ENCODE measurements at places on chromosomes 12 and 14.
A peak's percentile ranks its signal among the peaks of the same experiment; 100 is the strongest.

- no peak for DNase-seq
These were observed 53.9 kb upstream of the PWP1 start for GRCh38 chr12:107631715-107632114.

DNA sequence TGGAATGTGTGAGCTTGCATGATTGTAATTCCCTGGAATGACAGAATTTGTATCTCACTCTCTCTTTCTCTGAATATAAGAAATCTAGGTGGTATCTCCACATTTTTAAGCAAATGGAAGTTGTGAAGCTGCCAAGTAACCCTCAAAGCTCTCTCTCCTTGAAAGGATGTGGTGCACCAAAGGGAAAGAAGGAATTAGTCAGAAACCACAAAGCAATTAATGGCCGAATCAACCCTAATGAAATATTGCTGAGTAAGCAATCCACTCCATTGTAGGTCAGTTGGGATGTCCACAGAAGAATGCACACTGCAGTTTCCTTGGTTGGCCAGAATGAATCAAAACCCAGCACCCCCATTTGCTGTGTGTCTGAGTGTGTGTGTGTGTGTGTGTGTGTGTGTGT, 153.5 kb downstream of the KCNA5 start:
- DNase-seq, result no peak

- no peak for DNase-seq
These were observed 6.7 kb upstream of the PRPF40B start for GRCh38 chr12:49616533-49617219.

- DNase-seq, result peak; percentile 70
These were observed 147.6 kb downstream of the CHST11 start for GRCh38 chr12:104604070-104604994.

DNA sequence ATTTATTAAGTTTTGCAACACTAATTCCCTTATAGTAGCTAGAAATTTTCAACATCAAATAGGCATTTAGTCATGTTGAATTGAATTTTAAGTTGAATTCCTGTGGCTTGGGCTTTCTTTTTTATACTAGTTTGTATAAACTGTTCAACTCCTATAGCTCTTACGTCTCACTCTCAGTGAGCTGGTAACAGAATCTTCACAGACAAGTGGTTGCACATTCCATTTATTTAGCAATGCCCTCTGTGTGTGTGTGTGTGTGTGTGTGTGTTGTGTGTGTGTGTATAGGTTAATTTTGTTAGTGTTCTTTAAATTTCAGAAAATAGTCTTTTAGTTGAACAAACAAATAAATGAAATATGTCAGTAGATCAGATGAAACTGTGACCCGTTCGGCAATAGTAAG, 425.0 kb downstream of the NPAS3 start:
- no peak for DNase-seq

DNA sequence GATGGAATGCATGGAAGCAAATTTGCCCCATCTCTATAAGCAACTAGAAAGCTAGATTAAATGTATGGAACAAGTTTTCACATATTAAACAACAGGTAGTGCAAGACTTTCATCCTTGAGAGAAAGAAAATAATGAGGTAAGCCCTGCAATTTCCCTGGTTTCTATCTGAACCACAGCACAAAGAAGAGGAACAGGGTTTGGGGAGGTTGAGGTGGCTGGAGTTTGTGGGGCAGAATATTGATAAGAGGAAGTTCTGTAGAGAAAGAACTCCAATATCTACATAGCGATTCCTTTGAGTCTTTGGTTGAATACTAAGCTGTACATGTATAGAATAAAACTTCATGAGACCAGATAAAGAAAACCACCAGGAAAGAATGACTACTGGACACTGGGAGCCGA, 96.3 kb upstream of the CCND2 start:
- no peak for DNase-seq

DNA sequence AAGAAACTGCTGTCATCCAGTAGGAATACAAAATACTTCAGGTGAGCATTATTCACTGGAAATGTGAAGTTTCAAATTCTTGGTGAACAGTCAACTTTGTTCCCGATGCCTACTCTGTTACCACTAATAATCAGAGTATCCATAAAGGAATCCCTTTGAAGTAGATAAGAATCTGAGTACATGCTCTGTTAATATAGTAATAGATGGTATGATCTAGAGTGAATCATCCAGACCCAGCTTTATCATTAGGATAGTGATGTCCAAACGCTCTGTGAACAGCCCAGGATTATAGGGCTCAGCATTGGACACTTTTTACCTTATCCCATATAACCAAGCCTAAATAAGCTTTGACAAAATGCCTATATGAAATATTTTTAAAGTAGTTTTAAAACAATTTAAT, 33.3 kb downstream of the PPP2R3C start:
- DNase-seq, result no peak

DNA sequence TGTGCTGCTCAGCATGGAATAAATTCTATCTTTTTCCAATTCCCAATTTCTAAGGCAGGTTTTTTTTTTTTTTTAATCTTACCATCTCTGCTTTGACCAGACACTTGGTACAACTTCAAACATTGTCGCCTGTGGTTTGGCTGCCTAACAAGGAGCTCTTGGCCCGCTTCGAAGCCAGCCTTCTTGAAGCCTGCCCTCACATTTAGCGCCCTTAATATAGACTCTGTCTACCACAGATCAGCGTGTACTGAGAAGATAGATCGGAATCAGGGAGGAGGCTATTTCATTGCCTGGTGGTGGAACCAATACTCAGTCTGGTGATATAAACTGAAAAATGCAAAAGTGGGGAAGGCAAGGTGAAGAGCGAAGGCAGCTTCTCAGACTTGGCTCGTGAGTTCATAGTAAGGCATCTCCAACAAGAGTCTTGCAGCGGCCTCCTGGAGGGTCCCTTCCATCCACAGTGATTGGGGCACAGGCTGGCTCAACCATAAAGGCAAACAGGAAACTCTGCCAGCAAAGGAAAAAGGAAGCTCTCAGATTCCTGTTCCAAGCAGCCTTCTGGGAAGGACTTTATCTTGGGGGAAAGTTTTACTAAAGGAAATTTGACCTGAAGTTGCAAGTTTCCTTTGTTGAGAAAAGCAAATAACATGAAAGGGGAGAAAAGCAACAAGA, 103.2 kb upstream of the BCL2L14 start:
- no peak for DNase-seq

GRCh38 chr14:59100205-59100604, 88.3 kb upstream of the DAAM1 start:
- no peak for DNase-seq

Data from CD4-positive, alpha-beta T cell treated with Interleukin-15 for 1 hour (primary cell).